Lung (tissue), 17 donors: ENCODE measurements at places on chromosomes 7 and 10. TPM values are rescaled to one million over a fixed set of nuclear protein-coding genes. Genes with fewer than 3 reads are reported as not detected.

The CXCL12 gene
- 72.1 TPM for total RNA-seq

The CALHM1 gene
- total RNA-seq, result not detected

The TRA2A gene
- 69.5 TPM for total RNA-seq

The PLXDC2 gene
- total RNA-seq, result 61.9 TPM

The SLC39A12 gene
- total RNA-seq, result not detected

The MYH16 gene
- total RNA-seq, result not detected

The RAB19 gene
- 3.2 TPM for total RNA-seq

The SPDYE9 gene
- total RNA-seq, result 0.11 TPM

The C10orf62 gene
- 0.21 TPM for total RNA-seq

The SORCS1 gene
- 0.06 TPM for total RNA-seq

The PRLHR gene
- total RNA-seq, result not detected

DNA sequence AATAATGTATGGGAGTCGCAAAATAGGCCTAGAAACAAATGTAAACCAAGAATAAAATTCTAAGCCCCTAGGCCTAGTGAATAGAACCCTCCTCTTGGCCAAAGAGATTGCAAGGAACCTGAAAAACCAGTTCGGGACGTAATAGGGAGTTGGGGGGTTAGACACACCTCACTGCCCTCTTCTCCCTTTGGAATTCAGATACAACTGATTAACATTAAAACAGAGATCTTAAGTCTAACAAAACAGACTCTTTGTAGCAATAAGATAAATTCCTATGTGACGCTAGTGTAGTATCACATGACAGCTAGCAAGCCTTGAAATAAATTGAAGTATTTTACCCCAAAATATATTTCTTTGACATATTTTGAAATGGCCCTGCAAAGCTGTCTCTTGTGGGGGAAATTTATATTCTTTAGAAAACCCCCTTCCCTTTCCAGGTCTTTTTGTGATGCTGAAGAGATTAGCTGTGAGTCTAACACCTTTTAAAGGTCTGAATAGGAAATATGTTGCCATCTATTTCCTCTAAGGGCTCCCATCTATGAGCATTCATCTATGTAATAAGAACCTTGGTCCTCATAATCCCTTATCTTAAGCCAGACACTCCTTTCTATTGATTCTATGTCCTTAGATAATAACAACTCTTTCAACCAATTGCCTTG lies 623.4 kb upstream of the NRG3 start:
- no peak overlapping the region for H3K27ac ChIP-seq
- no peaks in the 10 kb centered on the region for H3K27me3 ChIP-seq

- DNase-seq, result no peak
- no peak overlapping the region for H3K27ac ChIP-seq
- H3K4me1 ChIP-seq, result peaks cover 3% of the 10 kb centered on the region
- H3K27me3 ChIP-seq, result no peaks in the 10 kb centered on the region
- peaks cover 3% of the 10 kb centered on the region for H3K36me3 ChIP-seq
Observed at GRCh38 chr10:19935176-19935575, 118.9 kb downstream of the PLXDC2 start.

- no peak overlapping the region for H3K4me3 ChIP-seq
- DNase-seq, result no peak
Observed at GRCh38 chr7:47957156-47957555, 8.9 kb upstream of the PKD1L1 start.

GRCh38 chr7:95922191-95922590 lies 149.8 kb downstream of the DYNC1I1 start:
- peaks cover 11% of the 10 kb centered on the region for H3K27me3 ChIP-seq
- H3K27ac ChIP-seq, result no peak overlapping the region
- no peaks in the 10 kb centered on the region for H3K36me3 ChIP-seq
- H3K4me3 ChIP-seq, result no peak overlapping the region

GRCh38 chr10:5963591-5963990 lies 13.8 kb downstream of the IL15RA start:
- H3K27me3 ChIP-seq, result no peaks in the 10 kb centered on the region
- H3K36me3 ChIP-seq, result no peaks in the 10 kb centered on the region
- H3K27ac ChIP-seq, result no peak overlapping the region
- no peak overlapping the region for H3K4me3 ChIP-seq

GRCh38 chr7:155383756-155384491 lies 74.0 kb upstream of the EN2 start:
- DNase-seq, result no peak
- H3K4me1 ChIP-seq, result peaks cover 6% of the 10 kb centered on the region
- H3K27me3 ChIP-seq, result peaks cover 83% of the 10 kb centered on the region
- no peak overlapping the region for H3K27ac ChIP-seq
- H3K36me3 ChIP-seq, result no peaks in the 10 kb centered on the region

DNA sequence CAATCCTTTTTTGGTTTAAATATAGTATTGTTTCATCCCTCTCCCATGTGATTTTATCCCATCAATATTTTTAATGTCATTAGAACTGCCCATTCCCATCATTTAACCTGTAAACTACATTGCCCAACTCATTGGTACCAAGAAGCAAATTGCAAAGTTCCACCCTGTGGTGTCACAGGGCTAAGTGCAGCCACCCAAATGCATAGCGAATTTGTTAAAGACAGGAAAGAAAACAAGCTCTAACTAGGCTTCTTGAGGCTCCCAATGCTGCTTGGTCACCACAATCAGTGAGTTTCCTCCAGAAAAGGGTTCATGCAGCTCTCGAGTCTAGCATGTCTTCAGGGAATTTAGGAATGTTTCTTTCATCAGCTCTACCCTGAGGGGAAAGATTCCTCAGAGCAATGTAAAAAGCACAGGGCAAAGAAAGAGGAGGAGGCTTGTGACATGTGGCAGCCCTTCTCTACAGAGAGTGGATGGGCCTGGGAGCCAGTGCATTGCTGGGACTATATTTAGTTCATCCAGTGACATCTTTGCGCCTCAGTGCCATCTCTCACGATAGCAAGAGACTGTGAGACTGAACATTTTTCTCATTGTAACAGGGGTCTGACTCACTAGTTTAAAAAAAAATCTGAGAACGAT lies 58.1 kb downstream of the CAV1 start:
- no peaks in the 10 kb centered on the region for H3K36me3 ChIP-seq
- no peaks in the 10 kb centered on the region for H3K27me3 ChIP-seq
- H3K4me3 ChIP-seq, result no peak overlapping the region

- no peak overlapping the region for H3K4me3 ChIP-seq
- peaks cover 24% of the 10 kb centered on the region for H3K4me1 ChIP-seq
- no peaks in the 10 kb centered on the region for H3K27me3 ChIP-seq
- H3K36me3 ChIP-seq, result no peaks in the 10 kb centered on the region
- no peak for DNase-seq
Observed at GRCh38 chr7:47601119-47601880, 19.4 kb upstream of the TNS3 start.

DNA sequence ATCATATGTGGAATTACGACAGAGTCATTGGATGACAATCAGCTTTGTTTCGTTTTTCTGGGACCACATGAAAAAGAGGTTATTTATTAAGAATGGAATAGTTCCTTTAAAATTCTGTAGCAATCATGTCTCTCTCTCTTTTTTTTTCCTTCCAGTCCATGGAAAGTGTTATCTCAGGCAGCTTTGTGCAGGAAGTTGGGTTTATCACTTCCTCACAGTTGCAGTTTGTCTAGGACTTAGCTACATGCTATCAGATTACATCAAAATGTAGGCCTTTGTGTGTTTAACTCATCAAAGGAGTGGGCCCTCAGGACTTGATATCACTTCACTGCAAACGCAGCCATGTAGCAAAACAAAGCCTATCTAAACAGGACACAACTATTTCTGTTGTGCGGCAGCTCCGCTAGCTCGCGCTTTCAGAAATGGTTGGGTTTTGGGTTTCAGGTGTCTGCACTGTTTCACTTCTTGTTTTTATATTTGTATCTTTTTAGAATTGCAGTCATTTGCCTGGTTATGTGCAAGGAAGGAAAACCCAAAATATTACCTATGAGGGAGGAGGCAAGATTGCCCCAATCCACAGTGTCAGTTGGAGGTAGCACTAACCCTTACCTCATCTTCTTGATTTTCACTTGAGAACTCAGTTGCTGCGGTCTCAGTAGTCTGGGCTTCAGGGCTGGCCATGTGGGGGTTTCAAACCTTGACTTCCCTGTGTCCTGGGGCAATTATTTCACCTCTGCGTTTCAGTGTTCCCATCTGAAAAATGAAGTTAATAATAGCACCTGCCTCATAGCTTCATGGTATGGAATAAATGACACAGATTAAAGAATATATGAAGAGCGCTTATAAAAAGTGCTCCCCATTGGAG lies 66.7 kb downstream of the HHEX start:
- peak; percentile 48 for DNase-seq
- no peaks in the 10 kb centered on the region for H3K36me3 ChIP-seq
- H3K27me3 ChIP-seq, result no peaks in the 10 kb centered on the region
- H3K4me1 ChIP-seq, result peaks cover 20% of the 10 kb centered on the region

GRCh38 chr7:4109481-4110110 lies 572.5 kb upstream of the FOXK1 start:
- no peaks in the 10 kb centered on the region for H3K36me3 ChIP-seq
- no peak overlapping the region for H3K4me3 ChIP-seq
- H3K4me1 ChIP-seq, result no peaks in the 10 kb centered on the region
- no peaks in the 10 kb centered on the region for H3K27me3 ChIP-seq
- H3K27ac ChIP-seq, result no peak overlapping the region
- DNase-seq, result no peak

- DNase-seq, result no peak
- peaks cover 5% of the 10 kb centered on the region for H3K4me1 ChIP-seq
- no peak within 1 kb of the TSS for H3K4me3 ChIP-seq
- no peak within 1 kb of the TSS for H3K27ac ChIP-seq
Observed at GRCh38 chr10:88705958-88706357, at the start of gene LIPK. LIPK (plus strand) TSS chr10:88706249; CDS start chr10:88724544, 18,295 bp downstream.

GRCh38 chr7:143279186-143280098 lies 5.3 kb upstream of the TMEM139 start:
- H3K36me3 ChIP-seq, result no peaks in the 10 kb centered on the region
- peak; percentile 91 for DNase-seq
- no peaks in the 10 kb centered on the region for H3K27me3 ChIP-seq
- no peak overlapping the region for H3K4me3 ChIP-seq
- H3K4me1 ChIP-seq, result peaks cover 15% of the 10 kb centered on the region
- H3K27ac ChIP-seq, result no peak overlapping the region

DNA sequence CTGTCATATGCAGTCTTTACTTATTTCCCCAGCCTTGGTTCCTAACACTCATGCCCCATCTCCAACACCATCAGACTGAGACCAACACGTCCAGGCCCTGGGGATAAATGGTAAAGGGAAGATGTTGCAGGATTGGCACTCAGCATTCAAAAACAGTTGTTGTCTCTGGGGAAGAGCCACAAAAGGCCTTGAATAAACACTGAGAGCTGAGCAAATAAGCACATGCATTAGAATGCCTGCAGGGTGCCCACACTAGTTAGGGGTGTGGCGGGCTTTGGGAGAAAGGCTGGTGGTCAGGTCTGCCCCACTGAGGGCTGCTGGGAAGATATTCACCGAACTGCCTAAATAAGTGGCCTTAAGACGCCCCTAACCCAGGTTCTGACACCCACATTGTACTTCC lies 391.0 kb downstream of the GFRA1 start:
- no peak for DNase-seq
- H3K4me1 ChIP-seq, result no peaks in the 10 kb centered on the region
- no peaks in the 10 kb centered on the region for H3K36me3 ChIP-seq
- no peak overlapping the region for H3K27ac ChIP-seq

DNA sequence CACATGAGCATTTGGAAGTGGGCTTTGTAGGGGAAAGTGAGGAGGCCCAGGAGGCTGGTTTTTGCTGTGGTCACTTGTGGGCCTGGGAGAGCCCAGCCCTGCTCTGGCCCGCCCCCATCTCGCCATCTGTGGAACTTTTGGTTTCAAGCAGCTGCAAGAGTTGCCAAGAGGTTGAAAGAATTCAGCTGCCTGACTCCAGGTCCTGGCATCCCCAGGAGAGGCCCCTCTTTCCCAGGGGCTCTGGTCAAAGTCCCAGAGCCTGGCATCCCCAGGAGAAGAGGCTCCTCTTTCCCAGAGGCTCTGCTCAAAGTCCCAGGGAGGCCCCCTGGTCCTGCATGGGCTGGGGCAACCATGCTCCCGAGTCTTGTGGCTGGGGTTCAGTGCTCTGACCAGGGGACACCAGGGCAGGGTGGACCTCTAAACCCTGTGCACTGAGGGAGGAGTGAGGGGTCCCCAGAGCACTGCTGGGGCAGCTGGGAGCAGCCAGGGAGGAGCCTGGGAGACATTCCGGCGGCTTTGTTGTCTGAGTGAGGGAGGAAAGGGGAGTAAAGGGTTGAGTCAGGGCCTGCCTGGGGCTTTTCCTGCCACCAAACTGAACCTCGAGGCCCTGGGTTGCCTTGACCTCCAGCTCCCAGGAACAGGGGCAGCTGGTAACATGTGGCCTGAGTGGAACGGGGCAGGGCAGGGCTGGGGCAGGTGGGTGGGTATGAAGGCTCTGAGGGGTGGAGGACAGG lies 27.7 kb upstream of the CSGALNACT2 start:
- H3K4me3 ChIP-seq, result no peak overlapping the region
- H3K27ac ChIP-seq, result no peak overlapping the region
- no peaks in the 10 kb centered on the region for H3K4me1 ChIP-seq

DNA sequence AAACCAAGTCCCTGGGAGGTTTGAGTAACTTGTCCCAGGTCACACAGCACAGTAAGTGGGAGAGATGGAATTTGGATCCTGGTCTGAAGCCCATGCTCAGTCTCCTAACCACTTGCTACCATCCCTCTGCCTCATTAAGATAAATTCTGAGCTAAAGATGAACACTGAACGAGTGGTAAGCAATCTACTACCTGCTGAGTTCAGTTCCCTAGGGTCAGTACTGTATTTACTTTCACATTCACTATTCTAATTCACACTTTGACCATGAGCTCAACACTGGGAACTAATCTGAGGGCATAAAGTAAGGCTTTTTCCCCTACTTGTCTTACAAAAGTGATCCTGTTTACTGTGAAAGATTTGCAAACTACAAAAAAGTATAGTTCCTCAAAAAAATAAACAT lies 2.4 kb downstream of the UROS start:
- no peak overlapping the region for H3K4me3 ChIP-seq

GRCh38 chr7:142918901-142919300 lies 14.6 kb downstream of the TRPV5 start:
- no peak overlapping the region for H3K4me3 ChIP-seq
- no peak overlapping the region for H3K27ac ChIP-seq
- DNase-seq, result no peak
- no peaks in the 10 kb centered on the region for H3K4me1 ChIP-seq

DNA sequence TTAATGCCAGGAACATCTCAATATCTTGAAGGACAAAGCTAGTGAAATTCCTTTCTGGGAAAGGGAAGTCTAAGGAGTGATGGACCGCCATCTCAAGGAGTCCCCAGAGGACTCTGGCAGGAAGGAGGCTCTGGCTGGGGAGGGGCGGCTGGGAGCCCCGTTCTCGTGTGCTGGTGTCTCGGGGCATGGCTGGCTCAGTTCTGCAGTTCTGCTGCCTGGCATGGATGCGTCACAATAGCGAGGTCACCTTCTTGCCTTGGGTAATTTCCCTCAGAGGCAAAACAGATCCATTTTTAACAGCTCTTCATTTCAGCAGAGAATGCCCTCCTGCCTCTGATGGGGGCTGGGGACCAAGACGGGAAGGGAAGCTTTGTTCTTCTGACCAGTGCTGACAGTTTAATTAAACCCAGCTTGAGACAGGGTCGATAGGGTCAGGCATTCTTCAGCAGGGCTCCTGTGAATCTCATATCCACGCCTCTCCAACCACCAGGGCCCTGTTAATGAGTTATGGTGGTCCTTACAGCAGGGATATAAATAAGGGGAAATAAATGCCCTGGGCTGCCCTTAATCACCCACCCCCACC lies 35.7 kb downstream of the SLIT1 start:
- no peak for DNase-seq
- no peak overlapping the region for H3K27ac ChIP-seq
- H3K4me3 ChIP-seq, result no peak overlapping the region
- H3K27me3 ChIP-seq, result no peaks in the 10 kb centered on the region
- H3K4me1 ChIP-seq, result no peaks in the 10 kb centered on the region
